ENCODE measurements at places on chromosomes 1 and 21.

DNA sequence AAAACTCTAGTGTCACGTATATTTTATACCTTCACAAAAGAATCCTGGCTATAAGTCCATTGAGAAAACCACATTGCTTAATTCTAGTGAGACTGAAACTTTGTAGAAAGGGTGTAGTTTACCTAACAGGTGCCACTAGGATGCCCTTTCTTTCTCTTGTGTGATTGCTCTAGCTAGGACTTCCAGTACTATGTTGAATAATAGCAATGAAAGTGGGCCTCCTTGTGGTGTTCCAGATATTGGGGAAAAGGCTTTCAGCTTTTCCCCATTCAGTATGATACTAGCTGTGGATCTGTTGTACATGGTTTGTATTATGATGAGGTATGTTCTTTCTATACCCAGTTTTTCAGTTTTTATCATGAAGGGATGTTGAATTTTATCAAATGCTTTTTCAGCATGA lies 39.7 kb upstream of the CHODL start:
- no peak for DNase-seq

- no peak for DNase-seq
These were observed 81.8 kb downstream of the GLUL start for GRCh38 chr1:182309631-182310351.

- no peak for DNase-seq
These were observed 23.4 kb downstream of the OLFML3 start for GRCh38 chr1:114002492-114003239.

DNA sequence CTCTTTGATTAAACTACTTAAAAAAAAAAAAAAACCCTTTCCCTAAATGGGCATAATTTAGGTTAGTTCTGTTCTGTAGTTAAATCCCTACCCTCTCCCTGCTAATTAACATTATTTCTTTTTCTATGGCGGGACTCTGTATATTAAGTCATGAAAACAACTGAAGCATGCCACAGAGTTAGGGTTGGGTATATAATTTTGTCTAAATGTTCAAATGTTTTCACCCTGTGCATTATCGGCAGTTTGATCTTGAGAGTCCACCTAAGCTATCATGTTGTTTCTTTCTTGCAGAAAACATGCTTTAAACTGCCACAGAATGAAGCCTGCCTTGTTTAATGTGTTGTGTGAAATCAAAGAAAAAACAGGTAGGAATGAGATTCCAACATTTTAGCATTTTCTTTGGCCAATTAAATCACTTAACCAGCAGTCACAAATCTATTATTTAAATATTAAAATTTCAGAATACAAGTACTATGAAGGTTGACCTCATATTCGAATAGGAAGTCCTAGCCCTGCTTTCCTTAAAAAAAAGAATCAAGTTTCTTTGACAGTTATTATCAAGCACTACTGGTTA lies 4.0 kb downstream of the PBX1 start:
- no peak for DNase-seq

GRCh38 chr1:34970829-34971228 lies 14.3 kb downstream of the TMEM35B start:
- DNase-seq: no peak

DNA sequence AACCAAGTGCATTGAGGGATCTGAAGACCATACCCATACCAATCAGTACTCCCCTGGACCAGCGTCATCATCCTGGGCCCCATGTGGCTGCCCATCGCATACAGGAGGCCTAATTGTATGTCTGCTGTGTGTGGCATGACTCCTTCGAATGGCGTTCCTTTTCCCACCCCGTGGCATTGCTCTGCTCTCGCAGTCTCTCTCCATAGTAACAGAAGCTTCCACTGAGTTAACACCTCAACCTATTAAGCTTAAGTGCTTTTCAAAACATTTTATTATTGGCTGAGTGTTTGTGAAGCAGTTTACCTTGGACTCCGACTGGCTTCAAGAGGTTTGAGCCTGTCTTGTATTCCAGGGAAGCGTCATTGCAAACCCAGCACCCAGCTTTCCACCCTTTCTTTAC lies 187.1 kb upstream of the LMO4 start:
- DNase-seq: no peak

- no peak for DNase-seq
These were observed 95.9 kb upstream of the SGIP1 start for GRCh38 chr1:66438062-66438461.

DNA sequence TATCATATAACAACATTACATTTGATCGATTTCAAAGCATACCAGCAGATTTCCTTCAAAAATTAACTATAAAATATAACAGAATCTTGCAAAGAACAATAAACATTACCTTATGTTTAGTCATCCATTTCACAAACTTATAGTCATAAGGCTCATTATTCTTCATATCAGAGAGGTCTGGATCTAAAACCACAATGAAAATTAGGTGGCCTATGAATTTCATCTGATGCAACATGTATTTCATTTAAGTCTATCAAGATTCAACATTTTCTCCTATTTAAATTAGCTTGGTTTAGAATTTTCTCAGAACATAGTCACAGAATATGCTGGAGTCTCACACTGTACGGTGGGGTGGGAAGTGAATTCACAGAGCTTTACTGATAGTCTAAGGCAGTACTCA lies 49.2 kb downstream of the KYAT3 start:
- DNase-seq: no peak

DNA sequence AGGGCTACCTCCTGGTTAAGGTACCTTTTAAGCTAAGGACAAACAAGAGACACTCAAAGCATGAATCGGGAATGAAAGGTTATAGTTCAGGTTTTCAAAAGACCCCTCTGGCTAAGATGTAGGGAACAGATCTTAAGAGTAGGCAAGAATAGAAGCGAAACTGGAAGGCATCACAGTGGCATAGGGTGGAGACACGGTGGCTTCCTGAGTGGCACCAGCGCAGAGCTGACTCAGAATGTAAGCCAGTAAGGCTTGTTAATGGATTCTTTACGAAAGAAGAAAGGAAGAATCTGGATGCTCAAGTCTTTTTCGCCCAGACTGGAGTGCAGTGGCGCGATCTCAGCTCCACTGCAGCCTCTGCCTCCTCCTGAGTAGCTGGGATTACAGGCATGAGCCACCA lies 21.2 kb downstream of the PADI6 start:
- no peak for DNase-seq

Data from stimulated activated CD4-positive, alpha-beta T cell treated with anti-CD3 and anti-CD28 coated beads, Interleukin-12 subunit alpha, Interleukin-12 subunit beta, amount 100 ng/mL, for 4 hours (primary cell).